Activated CD4-positive, alpha-beta T cell treated with anti-CD3 and anti-CD28 coated beads, Interleukin-2, amount 10 ng/mL, durations not matched to agents 24 days and 14 days (primary cell): ENCODE measurements at places on chromosomes 2 and 18. TPM values are rescaled to one million over a fixed set of nuclear protein-coding genes. Genes with fewer than 3 reads are reported as not detected.

The UGT1A5 gene
- total RNA-seq: not detected in 2 replicates

- no peak for DNase-seq
Measured at GRCh38 chr2:146853741-146854444, 990.9 kb upstream of the ACVR2A start.

GRCh38 chr2:38533180-38533579 lies 69.5 kb downstream of the HNRNPLL start:
- DNase-seq: no peak

DNA sequence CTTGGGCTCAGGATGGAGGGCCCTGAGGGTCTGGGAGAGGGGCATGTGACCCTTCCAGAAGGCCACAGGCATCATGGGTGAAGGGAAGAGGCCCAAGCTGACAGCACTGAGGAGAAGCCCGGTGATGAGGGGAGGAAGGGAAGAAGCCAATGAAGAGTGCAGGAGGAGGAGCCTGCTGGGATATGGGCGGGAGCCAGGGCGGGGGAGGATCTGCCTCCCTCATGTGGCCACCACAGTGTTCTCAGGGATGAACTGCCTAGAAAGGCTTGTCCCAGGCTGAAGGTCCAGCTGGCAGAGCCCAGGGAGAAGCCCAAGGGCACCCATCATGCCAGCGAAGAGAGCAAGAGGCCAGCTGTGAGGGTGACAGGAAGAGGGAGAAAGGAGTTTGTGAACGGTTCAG lies 24.6 kb upstream of the PLB1 start:
- no peak for DNase-seq

GRCh38 chr2:74008761-74009395 lies 24.2 kb downstream of the TET3 start:
- DNase-seq: no peak

GRCh38 chr18:56569416-56569815 lies 69.0 kb downstream of the TXNL1 start:
- DNase-seq: no peak

DNA sequence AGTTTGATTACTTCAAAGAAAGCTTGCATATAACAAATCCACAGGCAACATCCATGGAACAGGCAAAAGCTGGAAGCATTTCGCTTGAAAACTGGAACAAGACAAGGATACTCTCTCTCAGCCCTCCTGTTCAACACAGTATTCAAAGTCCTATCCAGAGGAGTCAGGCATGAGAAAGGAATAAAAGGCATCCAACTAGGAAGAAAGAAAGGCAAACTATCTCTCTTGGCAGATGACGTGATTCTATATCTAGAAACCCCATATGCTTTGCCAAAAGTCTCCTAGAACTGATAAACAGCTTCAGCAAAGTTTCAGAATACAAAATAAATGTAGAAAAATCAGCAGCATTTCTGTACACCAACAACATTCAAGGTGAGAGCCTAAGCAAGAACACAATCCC lies 34.1 kb upstream of the MC4R start:
- DNase-seq: no peak

The ARHGAP28 gene
- not detected in 2 replicates for total RNA-seq

GRCh38 chr2:222903234-222904220 lies 42.7 kb downstream of the ACSL3 start:
- peak; percentile 76 for DNase-seq

The MC4R gene
- total RNA-seq: not detected in 2 replicates

The GPR155 gene
- 3.1 and 3.6 TPM in 2 replicates for total RNA-seq

DNA sequence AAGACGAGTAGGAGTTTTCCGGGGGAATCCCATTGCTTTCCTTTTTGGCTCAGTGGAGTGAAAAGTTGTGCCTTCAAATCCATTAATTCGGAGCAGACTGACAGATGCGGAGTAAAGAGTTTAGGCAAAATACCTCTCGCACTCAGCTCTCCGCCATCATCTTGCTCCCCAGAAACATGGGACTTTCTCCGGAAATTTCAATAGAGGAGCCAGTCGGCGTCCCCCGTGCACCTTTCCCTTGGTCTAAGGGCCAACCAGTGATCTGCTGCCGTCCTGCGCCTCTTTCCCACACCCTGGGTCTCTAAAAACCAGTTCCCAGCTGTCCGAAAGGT lies 318 bp downstream of the TYW5 start:
- DNase-seq: no peak

- DNase-seq: no peak
Measured at GRCh38 chr2:120539937-120540718, 194.2 kb downstream of the INHBB start.

DNA sequence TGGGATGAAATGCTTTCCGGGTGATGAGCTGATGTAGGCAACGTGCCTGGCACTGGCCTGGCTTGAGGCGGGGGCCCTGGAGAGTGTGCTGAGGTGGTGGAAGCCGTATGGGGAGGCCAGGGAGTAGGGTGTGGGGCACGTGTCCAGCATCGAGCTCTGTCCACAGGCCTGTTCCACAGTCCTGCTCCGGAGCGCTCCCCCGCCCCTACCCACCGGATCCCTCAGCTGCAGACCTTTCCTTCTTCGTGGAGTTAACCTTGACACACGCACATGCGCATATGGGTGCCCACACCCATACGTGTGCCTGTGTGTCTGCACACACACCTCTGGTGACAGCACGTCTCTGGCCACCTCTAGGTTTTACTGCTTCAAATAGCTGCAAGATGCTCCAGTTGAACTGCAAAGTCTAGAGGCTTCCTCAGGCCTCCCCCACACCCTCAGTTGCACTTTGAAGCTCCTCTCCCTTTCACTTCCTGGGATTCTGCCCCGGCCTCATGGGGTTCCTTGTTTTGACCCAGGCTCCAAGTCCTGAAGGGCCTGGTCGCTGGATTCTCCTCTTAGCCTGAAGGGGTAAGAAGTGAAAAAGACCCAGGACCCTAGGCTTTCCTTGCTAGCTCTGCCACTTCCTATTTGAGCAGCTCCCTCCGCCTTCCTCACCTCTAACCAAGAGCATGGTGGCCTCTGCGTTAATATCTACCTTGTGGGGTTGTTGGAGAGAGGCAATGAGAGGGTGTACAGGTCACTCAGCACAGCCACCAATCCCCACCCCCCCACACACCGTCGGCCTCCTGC lies 49.5 kb downstream of the INHBB start:
- DNase-seq: no peak

- no peak for DNase-seq
Measured at GRCh38 chr2:12506846-12507245, 209.9 kb upstream of the TRIB2 start.

GRCh38 chr2:24859968-24860600 lies 60.0 kb downstream of the ADCY3 start:
- DNase-seq: no peak

The ZNF24 gene
- total RNA-seq: 53.9 and 57.8 TPM in 2 replicates

- no peak for DNase-seq
Measured at GRCh38 chr2:169933124-169933711, 106.0 kb downstream of the UBR3 start.

DNA sequence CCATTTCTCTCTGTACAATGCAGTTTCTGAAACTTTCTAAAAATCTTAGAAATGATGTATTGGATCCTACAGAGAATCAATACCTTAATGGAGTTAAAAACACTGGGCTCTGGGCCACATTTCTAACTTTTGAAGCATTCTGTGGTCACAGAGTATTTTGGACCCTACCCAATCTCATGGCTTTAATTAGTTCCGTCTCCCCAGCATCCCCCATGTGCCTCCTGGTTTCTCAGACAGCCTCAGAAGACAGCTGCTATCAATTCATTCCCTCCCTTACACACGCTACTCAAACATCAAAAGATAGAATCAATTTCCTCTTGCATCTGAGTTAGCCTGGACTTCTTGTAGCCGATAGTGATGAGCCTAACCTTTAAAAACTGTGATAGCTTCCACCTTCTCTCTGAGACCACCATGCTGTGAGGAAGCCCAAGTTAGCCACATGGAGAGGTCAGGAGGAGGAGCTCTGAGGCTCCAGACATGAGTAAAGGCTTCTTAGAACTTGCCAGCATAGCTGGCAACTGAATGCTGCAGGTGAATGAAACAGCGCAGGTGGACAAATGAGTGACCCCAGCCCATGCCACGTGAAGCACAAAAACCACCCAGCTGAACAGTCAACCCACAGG lies 10.4 kb downstream of the ADCY3 start:
- no peak for DNase-seq

The KIF3C gene
- 6.2 and 6.7 TPM in 2 replicates for total RNA-seq

DNA sequence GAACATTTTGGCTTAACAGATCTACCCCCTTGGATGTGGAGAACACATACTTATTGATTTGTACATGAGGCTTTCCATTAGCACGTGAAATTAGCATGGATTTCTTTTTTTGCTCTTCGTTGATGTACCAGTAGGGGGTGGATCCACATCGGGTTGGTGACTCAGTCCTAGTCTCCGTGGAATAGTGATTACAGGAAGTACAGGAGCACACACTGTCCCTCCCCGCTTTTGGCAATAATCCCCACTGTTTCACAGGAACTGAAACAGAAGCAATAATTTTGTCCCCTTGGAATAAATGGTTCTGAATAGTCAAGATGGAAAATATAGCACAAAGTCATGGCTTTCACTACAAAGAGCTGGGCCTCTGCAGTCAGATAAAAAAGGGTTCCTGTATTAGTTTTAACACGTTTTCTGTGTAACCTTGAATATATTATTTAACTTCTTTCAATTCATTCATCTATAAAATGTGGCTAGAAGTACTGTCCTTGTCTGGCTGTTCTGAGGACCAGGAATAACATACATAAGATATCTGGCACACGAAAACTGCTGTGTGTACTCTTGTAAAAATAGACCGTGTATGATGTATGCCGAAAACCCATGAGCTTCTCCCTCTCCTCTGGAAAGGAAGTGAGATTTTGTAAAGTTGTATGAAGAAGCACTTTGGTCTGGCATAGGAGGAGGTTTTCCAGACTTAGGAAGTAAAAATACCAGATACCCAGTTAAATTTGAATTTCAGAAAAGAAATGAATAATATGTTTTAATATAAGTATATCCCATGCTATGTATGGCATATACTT lies 229.2 kb downstream of the GALR1 start:
- DNase-seq: no peak

The RBBP8 gene
- total RNA-seq: 97.8 TPM in 2 replicates

DNA sequence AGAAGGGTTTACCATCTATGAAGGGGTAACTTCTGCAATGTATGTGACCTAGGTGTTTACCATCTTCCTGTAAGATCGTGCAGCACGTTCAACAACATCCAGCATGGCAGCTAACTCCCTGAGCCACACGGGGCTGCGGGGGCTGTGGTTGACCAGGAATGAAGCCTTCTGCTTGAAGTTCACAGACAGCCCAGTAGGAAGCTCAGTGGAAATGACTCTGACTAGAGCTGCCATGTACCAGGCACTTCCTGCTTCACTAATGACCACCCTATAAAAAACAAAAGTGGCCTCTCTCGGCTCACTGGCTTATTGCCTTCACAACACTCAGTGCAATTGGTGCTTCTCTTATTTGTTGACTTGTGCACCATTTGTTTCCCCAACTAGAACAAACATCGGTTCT lies 99.7 kb upstream of the SMAD7 start:
- no peak for DNase-seq

The CFAP65 gene
- not detected in 2 replicates for total RNA-seq

The RNF144A gene
- total RNA-seq: 22.1 and 23.0 TPM in 2 replicates

DNA sequence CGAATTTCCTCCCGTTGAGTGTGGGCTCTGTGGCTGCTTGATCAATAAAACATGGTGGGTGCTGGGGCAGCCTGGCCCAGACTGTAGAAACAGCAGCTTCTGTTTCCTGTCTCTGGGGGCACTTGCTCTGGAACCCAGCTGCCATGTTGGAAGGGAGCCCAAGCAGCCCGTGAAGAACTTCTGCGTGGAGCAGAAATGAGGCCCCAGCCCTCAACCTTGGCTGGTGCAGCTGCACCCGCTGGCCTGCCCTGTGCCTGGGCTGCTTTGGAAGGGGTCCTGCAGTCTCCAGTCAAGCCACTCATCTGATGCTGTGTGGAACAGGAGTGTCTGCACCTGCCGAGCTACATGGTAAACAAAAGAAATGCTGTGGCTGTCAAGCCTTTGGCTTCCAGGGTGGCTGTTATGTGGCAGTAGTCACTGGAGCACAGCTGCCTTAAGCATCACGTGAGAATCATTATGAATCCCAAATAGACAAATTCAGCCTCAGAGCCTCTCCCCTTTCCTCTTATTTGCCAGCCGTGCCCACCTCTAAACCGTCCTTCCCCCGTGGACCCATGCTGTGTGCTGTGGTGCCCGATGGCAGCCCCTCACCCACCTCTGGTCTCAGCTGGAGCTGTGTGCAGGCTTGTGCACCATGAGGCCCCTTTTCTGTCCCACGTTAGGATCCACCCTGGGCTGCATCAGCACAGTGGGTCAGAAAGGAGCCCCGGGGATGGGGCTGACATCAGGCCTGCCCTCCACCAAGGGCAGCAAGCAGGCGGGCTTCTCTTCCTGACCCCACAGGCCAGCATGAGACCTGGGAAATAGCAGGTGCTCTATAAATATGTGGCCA lies 134.0 kb upstream of the HDAC4 start:
- no peak for DNase-seq

GRCh38 chr18:37380546-37381110 lies 185.0 kb downstream of the CELF4 start:
- DNase-seq: no peak

- peak; percentile 54 for DNase-seq
Measured at GRCh38 chr2:177229442-177230242, 17.0 kb downstream of the HNRNPA3 start.

GRCh38 chr18:40004246-40004645 lies 1950.8 kb upstream of the PIK3C3 start:
- no peak for DNase-seq

GRCh38 chr2:183124222-183124956 lies at the start of gene NUP35:
Gene NUP35 (plus strand): TSS chr2:183124443. CDS start chr2:183124458, 15 bp downstream.
- peak; percentile 96 for DNase-seq

The MYO3B gene
- total RNA-seq: 0.95 and 1.5 TPM in 2 replicates

The SOS1 gene
- 66.1 and 74.5 TPM in 2 replicates for total RNA-seq

DNA sequence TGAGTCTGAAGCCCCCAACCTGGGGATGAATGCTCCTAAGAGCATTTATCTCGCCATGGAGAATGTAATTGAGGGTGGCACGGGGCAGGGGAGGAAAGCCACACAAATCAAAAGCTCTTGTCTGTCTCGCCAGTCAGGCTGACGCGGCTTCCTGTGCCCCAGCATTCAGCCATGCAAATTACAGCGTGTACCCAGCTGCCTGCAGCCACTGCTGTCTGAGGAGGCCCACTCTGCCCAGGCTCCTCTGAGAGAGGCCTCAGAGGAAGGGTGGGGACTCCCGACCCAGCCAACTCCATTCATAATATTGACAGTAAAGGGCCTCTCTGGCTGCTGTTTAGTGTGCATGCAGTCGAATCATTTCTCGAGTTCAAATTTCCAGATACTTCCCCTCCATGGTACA lies 22.0 kb downstream of the SMAD7 start:
- peak; percentile 89 for DNase-seq

DNA sequence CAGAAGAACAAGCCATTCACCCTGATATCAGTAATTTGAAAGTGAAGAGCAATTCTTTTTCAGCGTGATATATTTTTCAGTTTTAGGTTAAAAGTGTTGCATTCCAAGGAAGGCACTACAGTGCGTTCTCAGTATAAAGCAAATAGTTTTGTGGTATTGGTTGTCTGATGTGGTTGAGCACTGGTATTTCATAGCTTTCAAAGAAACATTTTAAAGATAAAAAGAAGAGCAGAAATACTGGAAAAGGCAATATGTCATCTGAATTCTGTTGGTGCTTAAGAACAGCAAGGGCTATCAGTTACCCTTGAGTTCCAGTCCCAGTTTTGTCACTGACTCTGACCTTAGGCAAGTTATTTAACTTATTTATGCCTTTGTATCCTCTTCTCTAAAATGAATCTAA lies 191.6 kb downstream of the BABAM2 start:
- no peak for DNase-seq

GRCh38 chr2:210548878-210549384 lies 7.5 kb upstream of the CPS1 start:
- no peak for DNase-seq
